Gastrocnemius medialis (tissue), 4 donors: ENCODE measurements at places on chromosomes 7 and 10. TPM values are rescaled to one million over a fixed set of nuclear protein-coding genes. Genes with fewer than 3 reads are reported as not detected.

The ACTR3C gene
- total RNA-seq, result 0.27 TPM

The ANKRD30A gene
- total RNA-seq, result not detected

The HECW1 gene
- 1.8 TPM for total RNA-seq

The RBM20 gene
- total RNA-seq, result 7.4 TPM

The FUOM gene
- total RNA-seq, result 5.6 TPM

The CALCR gene
- 0.39 TPM for total RNA-seq

The CYP3A7 gene
- not detected for total RNA-seq

The CNPY1 gene
- not detected for total RNA-seq

The DNAH11 gene
- 0.17 TPM for total RNA-seq

The MEOX2 gene
- total RNA-seq, result 5.2 TPM
